WTC11 (cell line): ENCODE measurements at places on chromosomes 1 and 21. TPM values are rescaled to one million over a fixed set of nuclear protein-coding genes. Genes with fewer than 3 reads are reported as not detected.

DNA sequence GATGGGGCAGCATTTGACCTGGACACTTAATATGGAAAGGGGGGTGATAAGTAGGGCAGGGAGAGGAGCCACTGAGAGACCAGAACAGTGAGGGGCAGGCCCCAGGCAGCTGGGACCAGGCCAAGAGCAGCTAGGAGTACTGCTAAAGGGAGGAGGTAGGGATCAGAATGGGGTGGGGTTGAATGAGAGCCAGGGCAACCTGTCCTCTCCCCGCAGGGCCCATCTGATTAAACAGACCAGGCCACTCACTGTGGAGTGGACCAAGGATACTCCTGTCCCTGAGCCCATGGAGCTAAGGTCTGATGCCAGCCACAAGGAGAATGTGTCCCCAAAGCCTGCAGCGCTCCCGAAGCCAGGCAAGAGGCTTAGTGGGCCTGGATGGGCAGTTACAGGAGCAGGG lies 2.1 kb downstream of the C1orf167 start:
- DNase-seq: no peak

DNA sequence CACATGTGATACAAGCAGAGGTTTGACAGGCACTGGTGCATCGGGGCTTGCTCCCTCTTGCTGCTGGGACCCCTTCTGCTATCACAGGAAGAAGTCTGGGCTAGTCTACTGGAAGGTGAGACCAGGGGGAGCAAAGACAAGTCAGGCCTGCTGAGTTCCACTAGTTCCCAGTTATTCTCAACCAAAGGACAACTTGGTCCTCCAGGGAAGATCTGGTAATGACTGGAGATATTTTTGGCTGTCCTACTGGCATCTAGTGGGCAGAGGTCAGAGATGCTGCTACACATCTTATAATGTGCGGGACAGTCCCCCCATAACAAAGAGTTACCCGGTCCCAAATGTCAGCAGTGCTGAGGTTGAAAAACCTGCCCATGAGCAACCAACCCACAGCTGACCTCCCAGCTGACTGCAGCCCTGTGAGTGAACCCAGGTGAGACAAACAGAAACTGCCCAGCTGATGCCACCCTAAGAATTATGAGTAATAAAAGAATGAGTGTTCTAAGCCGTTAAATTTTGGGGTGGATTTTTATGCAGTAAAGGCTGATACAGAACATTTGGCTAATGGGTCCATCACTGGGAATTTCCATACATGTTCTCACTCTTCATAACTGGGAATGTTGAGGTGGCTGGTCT lies 71.6 kb downstream of the NENF start:
- no peak for DNase-seq

- DNase-seq: no peak
These were observed 153.3 kb upstream of the ERG start for GRCh38 chr21:38651570-38651969.

The C4BPA gene
- 0.23 to 0.39 TPM (median 0.30 TPM) in 3 replicates for total RNA-seq

DNA sequence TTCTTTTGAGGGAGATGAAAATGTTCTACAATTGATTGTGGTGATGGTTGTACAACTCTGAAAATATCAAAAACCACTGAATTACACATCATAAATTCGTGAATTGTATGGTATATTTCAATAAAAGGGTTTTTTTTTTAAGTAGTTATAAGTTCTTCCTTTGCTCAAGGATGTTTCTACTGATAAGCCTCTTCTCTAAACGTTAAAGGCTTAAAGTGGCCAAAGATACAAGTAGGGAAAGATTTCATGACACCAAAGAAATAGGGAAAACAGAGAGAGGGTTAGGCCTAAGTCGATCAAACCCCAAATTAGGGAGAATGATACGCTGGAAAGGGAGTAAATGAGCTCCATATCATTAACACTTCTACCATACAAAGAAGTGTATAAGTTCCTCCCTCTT lies 4.1 kb downstream of the KDM5B start:
- DNase-seq: no peak

The FLG gene
- total RNA-seq: not detected in 3 replicates

GRCh38 chr21:41349619-41350390 lies 12.0 kb upstream of the MX2 start:
- no peak for DNase-seq

GRCh38 chr1:102858695-102859094 lies 249.6 kb downstream of the COL11A1 start:
- DNase-seq: no peak

- DNase-seq: no peak
These were observed 33.6 kb downstream of the CHML start for GRCh38 chr1:241606544-241606943.

- no peak for DNase-seq
These were observed 49.5 kb upstream of the IFFO2 start for GRCh38 chr1:19006000-19006399.

GRCh38 chr1:65238010-65238409 lies 71.3 kb upstream of the DNAJC6 start:
- DNase-seq: no peak

The SPRR2B gene
- total RNA-seq: not detected in 3 replicates

The REG4 gene
- total RNA-seq: 0.11 to 0.31 TPM in 2 of 3 replicates, not detected in the other

- peak; percentile 60 for DNase-seq
These were observed 738.8 kb downstream of the PTPRU start for GRCh38 chr1:29975036-29975694.

- no peak for DNase-seq
These were observed 37.2 kb downstream of the ZFYVE9 start for GRCh38 chr1:52179073-52179472.

- no peak for DNase-seq
These were observed 56.3 kb downstream of the NVL start for GRCh38 chr1:224273641-224274040.

DNA sequence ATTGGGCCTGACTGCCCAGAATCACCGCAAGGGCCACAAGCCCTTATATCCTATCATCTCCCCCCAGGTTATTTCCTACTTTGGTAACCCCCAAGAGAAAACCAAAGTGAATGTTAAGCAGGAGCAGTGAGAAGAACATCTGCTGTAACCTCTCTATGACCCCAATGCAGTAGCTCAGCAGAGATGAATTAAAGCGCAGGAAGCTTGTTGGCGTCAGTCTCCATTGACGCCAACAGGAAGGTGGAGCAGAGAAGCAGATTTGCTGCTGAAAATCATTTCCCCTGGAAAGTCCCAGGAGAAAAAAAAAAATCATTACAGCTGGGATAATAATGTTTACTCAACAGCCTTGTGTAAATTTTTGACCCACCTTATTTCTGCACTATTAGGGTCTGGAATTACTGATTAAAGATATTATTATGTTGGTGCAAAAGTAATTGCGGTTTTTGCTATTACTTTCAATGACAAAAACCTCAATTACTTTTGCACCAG lies 33.2 kb upstream of the FAM163A start:
- no peak for DNase-seq

GRCh38 chr1:21024918-21025317 lies 151.8 kb downstream of the EIF4G3 start:
- no peak for DNase-seq

The PTGS2 gene
- total RNA-seq: 0.20 to 0.66 TPM (median 0.60 TPM) in 3 replicates

DNA sequence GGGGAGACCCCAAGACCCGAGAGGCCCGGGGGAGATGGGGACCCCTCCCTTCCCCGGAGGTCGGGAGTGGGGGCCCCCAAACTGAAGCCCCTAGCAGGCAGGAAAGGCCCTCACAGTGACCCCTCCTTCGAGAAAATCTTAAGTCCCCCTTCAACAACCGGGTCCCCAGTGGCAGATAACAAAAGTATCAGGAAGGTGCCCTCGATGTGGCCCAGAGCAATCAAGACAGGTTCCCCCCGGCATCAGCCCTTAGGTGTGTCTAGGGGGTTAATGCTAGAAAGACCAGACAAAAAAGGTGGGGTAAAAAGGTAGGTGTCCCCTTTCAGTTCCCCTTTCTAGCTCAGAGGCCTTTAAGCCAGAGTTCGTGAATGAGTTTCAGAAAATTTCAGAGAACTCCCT lies 282 bp upstream of the ECE1 start:
- no peak for DNase-seq

GRCh38 chr1:20610970-20611369 lies 22.1 kb downstream of the CDA start:
- DNase-seq: no peak

GRCh38 chr1:198909973-198910372 lies 271.1 kb downstream of the PTPRC start:
- no peak for DNase-seq

The OVAAL gene
- not detected in 3 replicates for total RNA-seq

DNA sequence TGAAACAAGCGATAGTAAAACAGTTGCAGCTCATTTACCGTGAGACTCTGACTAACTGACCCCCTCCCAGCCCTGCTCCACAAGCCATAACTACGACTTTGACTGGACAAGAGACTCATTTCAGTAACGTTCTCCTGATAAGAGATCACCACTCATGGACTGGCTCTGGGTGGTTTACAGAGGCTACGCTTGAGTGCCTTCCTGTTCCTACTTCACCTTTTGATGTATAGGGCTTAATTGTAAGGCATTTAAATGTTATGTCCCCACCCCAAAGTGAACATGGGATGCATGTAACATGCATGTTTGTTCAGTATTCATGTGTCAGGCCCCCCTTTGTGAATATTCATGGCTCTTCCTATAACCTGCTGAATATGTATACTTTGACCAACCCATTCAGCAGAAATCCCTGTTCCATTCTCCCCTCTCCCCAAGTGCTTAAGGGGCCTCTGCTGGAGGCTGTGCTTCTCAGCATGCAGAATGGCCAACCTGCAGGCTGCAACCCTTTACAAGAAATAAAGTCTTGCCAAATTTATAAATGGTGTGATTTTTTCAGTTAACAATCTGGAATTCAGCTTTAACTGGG lies 50.7 kb upstream of the SPOCD1 start:
- DNase-seq: no peak

GRCh38 chr1:195789321-195789720 lies 818.9 kb downstream of the KCNT2 start:
- DNase-seq: no peak

DNA sequence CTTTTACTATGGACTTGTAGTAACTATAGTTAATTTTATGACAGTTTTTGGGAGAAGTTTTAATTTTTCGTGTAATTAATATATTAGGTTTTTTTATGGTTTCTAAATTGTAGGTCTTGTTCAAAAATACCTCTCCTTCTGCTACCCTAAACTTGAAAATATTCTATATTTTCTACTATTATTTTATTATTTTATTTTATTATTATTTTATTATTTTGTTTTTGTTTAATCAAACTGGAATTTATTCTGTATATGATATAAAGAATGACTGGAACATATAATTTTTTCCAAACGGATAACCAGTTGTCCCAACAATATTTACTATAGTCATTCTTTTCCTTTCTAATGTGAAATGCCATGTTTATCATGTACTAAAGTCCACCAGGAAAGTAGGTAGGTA lies 17.1 kb upstream of the AGO4 start:
- no peak for DNase-seq

DNA sequence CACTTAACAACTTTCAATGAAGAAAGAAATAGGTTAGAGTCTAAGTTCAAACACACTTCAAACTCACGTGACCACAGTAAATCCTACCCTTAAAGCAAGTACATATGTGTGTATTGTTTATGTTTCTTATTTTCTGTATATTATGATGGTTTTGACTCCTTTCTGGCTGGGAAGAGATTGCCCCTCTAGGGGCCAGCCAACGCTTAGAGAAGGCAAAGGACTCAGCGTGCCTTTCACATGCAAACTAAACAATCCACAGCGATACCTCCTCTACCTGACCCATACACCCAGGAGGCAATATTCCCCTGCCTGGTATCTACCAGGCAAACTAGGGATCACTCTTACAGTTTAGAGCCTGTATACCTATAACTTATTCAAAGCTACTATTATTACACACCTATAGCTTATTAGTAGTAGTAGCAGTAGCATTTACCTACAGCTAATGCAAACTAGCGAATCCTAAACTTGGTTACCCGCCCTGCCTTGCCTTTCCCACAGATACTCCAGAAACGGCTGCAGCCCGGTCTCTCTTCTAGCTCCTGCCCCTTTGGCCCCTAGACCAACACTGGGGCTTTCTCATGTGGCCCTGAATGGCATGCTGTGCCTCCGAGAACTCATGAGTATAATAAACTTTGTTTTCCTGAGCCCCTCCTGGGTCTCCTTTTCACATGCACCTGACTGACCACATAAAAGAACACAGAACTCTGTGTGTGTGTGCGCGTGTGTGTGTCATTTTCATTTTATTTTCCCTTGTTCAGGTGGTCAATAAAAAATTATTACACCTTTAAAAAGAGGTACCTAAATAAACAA lies 14.0 kb downstream of the NRIP1 start:
- peak; percentile 26 for DNase-seq

The GPR25 gene
- 0.14 to 0.16 TPM in 2 of 3 replicates, not detected in the other for total RNA-seq

The EPRS1 gene
- total RNA-seq: 132 to 140 TPM (median 133 TPM) in 3 replicates
